ENCODE measurements at places on chromosomes 4 and X.

DNA sequence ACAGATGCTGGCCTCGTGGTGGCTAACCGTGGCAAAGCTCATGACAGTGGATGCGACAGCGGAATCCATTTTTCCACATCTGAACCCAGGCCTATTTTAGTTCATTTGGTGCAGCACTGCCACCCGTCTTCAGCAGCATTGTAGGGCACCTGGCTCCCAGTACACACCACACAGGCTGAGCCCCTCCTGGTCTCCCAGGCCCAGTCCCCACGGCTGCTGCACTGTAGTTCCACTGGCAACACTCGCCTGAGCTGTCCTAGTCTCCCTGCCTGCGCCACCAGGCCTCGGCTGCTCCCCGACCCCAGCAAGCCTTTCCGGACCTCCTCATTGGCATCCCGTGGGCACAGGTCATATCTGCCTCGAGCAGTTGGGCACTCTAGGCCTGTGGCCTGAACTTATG, 76.2 kb downstream of the MTMR1 start:
- DNase-seq: no peak

- no peak for DNase-seq
Observed at GRCh38 chr4:61590881-61591280, 390.8 kb downstream of the ADGRL3 start.

DNA sequence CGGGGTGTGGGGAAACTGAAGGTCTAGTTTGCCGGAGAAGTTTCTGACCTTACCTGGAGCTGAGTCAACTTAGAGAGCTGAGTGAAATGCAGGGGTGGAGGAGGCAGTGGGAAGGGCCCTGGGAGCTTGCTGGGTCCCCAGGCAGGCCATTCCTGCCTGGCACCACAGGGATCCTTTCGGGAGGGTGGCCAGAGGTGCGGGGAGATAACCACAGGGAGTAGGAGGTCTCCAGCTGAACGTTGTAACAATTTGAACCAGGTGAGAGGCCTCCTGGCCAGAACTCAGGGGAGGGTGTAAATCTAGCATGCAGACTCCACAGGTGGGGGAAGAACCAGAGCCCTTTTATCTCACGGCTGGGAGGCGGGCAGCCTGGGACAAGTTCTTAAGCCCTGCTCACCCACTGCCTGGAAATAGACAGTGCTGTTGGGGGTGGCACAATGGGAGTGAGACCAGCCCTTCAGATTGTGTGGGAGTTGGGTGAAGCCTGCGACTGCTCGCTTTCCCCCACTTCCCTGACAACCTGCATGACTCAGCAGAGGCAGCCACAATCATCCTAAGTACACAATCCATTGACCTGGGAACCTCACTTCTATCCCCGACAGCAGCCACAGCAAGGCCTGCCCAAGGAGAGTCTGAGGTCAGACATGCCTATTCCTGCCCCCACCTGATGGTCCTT, 247.4 kb downstream of the ADGRA3 start:
- no peak for DNase-seq

- peak; percentile 3 for DNase-seq
Observed at GRCh38 chrX:73728602-73729001, 165.6 kb downstream of the CHIC1 start.

- no peak for DNase-seq
Observed at GRCh38 chrX:57289089-57289488, 2.6 kb downstream of the FAAH2 start.

DNA sequence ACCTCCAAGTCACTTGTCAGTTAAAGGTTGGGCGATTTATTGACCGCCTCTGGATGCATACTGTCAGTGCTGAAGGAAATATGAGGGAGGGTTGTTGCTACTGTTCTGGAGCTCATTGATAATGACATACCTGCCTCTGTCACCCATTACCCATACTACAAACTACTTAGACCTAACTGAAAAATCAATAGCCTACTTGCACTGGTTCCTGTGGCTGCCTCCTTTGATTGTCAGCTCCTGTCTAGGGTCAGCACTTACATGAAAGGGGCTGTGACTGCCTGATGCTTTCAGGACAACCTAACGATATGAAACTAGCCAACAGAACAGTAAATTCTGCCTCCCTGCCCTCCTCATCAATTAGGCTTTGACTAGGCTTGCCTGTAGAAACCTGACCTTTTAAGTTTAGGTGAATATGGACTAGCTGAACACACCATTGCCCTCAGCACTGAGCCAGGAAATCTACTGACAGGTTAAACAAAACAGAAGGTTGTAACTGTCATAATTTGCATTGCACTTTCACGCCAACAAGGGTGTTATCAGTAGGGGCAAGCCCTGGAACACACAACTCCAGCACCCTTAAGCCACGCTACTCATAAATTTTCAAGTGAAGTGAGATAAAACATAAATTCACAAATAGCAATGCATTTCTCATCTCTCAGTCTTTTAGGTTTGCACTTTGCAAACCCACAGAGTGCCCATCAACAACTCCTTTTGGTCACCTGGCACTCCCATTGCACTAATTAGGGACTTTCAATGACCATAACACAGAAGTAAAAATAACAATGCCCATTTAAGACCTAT, 9.0 kb upstream of the MAB21L2 start:
- DNase-seq: no peak

GRCh38 chrX:24355095-24355494, 5.3 kb upstream of the SUPT20HL1 start:
- no peak for DNase-seq

DNA sequence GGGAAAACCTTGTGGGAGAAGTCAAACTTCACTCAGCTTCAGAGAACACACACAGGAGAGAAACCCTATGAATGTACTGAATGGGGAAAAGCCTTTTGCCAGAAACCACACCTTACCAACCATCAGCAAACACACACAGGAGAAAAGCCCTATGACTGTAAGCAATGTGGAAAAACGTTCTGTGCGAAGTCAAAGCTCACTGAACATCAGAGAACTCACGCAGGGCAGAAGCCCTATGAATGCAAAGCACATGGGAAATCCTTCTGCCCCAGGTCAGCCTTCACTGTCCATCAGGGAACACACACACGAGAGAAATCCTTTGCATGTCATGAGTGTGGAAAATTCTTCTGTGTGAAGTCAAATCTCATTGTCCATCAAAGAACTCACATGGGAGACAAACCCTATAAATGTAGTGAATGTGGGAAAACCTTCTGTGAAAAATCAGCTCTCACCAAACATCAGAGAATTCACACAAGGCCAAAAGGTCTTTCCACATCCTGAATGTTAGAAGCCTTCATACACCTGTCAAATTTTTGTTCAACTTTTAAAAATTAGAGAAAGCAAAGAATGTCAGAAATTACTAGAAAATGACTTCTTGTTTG, 199.4 kb downstream of the SMIM20 start:
- DNase-seq: no peak

GRCh38 chr4:21801661-21802385, 146.7 kb downstream of the KCNIP4 start:
- DNase-seq: peak; percentile 56

DNA sequence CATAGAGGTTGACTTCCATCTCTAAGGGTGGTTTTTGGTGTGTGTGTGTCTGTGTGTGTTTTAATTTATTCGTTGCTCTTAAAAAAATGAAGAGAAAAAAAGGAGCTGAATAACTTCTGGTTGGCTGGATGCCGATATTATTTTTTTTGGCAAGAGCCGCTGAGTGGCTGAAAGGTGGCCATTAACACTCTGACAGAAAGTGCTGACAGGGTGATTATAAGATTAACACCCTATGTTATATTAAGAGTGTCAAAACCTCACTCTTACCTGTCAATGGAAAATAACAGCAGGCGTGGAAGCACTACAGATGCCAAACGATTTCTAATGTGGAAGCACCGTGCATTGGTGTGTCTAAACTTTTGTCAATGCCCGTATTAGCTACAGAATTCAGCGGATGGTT, 622.5 kb downstream of the ANKRD50 start:
- DNase-seq: peak; percentile 67

DNA sequence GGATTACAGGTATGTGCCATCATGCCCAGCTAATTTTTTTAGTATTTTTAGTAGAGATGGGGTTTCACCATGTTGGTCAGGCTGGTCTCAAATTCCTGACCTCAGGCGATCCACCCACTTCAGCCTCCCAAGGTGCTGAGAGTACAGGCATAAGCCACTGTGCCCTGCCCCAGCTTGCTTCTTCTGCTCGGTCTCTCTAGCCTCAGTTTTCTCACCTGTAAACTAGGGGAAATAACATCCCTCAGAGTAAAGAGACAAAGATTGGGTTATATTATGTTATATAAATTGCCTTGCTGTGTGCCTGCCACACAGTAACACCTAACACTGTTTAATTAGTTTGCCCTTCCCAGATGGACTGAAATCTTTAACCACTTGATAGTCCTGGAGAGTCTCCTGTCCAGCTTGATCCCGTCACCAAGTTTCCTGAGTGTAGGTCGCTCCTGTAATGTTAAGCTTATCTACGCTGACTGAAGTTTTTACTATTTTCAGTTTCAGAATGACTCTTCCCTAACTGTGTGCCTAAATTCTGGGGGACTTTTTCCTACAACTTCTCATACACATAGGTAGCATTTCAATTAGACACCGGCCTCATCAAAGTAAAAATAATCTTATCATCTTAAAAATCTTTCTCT, 412.7 kb upstream of the TENM3 start:
- no peak for DNase-seq

DNA sequence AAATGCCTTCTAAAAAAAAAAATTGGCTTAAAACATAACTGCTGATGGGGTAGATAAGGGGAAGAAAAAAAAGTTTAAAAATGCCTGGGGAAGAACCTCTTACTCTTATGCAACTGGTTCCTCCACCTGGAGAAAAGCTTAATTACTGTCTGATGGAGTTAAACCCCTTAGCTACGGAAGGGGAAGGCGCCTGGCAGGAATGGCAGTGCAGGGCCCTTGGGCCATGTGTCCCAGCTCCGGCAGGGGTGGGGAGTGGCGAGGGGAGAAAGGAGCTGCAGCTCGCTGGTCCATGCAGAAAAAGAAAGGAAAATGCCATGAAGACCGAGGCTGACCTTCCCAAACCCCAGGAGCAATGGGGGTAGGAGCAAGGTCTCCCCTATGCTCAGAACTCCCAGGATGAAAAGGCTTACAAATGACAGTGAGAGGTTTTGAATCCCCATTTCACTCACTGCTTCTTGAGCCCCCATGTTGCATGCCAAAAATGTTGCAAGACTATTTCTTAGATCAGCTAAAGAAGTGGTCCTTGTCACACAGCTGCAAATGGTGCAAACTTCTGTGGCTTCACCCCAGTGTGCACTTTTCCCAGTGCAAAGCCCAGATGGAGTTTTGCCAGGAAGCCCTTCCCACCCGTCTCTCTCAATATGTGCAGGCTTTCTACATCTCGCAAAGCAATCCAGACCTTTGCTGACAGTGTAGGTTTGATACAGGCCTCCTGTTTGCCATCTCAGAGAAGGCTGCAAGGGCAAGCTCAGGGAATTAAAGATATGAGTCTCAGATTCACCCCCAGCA, 204.8 kb upstream of the CT83 start:
- no peak for DNase-seq

DNA sequence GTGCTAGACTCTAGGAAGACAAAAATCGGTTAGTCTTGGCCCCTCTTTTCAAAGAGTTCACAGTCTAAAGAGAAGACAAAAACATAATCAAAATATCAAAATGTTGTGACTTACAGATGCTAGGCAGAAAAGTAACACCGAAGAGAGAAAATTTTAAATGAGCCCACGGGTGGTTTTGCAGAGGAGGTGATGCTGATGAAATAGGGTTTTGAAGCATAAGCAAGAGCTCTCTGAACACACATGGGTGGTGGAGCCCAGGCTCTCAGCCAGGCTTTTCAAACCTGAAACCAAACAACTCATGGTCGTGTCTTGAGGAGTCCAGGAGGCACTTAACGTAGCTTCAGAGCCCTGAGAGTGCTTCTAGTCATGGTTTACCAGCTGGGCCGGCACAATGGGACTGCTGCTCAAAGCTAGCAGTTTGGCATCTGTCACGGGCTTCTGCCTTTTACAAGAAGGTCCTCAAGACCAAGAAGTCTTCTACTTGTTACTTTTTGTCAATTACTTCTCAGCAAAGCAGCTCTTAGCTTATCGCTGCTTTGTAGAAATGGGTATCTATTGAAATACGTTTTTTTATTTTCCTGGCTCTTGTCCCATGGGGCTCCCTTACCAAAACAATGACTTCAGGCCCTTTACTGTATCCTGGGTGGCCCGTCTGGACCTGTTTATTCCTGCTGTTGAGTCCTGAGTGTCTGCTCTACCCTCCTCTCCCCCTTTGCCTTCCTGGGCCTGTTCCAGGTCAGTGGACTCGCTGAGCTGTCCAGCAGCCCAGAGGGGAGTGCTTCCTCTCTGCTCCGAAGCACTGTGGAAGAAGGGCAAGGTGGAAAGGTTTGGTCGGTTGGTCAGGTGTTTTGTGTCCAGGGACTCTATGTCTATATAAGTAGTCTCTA, 69.5 kb downstream of the TNIP2 start:
- DNase-seq: no peak
